Endothelial cell (in vitro differentiated cells): ENCODE measurements at places on chromosomes 2 and 18.

DNA sequence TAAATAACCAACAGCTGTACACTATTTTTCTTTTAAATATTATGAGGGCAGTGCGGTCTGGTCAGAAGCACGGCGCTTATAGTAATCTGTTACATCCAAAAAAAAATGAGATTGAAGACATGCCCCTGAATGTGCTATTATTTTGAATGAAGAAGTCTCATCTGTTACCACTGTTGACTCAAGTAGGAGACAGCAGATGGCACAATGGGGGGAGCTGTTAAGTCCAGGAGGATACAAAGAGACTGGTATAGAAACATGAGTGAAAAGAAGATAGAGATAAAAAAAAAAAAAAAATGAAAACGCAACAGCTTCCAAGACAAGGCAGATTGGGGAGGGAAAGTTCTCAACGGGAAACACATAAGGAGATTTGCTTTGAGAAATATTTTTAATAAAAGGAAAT, 425.5 kb upstream of the PKDCC start:
- DNase-seq: no peak

- DNase-seq: no peak
These were observed 146.6 kb downstream of the RDH14 start for GRCh38 chr2:18413676-18414396.

DNA sequence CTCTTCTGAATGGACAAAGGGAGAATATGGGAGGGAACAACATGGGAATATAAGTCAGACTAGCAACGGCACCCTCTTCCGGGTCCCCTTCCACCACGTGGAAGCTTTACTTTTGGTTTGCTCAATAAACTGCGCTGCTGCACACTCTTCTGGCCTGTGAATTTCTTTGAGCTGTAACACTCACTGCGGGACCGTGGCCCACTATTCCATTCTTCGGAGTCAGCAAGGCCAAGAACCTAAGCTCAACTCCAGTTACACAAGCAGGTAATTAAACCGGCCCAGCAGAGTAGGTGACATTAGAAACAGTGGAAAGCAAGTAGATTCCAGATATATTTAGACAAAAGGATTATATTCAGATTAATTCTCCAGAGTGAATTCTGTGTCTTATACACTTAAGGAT, 697.4 kb upstream of the NXPH2 start:
- DNase-seq: no peak

DNA sequence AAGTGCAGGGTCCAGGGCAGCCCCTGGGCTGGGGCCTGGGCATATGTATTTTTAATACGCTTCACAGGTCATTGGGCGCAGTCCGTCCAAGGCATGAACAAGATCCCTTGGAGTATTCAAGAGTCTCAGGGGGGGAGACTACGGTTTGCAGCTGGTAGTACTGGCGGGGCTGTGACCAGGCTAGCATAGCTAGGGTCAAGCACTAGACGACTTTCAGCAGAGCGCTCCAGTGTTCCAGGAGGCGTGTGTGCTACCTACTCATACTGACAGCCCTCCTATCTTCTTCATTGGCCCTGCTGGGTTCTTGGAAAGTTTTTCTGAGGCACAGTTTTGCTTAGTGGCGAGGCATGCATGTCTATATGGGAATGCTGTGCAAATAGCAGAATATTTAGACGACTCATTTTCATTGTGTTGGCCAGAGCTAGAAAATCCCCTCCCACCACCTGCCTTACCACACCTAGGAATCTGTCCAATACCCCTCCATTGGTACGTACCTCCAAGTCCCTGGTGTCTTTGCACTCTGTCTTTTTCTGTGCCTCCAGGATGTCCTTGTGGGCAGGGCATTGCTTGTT, 68.2 kb downstream of the GLI2 start:
- no peak for DNase-seq

- no peak for DNase-seq
These were observed 74.8 kb downstream of the EN1 start for GRCh38 chr2:118772487-118773200.

- no peak for DNase-seq
These were observed 164.6 kb downstream of the TMEM247 start for GRCh38 chr2:46643951-46644350.

GRCh38 chr2:232979871-232980461, 33.1 kb downstream of the NGEF start:
- DNase-seq: no peak

- DNase-seq: no peak
These were observed 56.3 kb downstream of the SRBD1 start for GRCh38 chr2:45554742-45555140.

DNA sequence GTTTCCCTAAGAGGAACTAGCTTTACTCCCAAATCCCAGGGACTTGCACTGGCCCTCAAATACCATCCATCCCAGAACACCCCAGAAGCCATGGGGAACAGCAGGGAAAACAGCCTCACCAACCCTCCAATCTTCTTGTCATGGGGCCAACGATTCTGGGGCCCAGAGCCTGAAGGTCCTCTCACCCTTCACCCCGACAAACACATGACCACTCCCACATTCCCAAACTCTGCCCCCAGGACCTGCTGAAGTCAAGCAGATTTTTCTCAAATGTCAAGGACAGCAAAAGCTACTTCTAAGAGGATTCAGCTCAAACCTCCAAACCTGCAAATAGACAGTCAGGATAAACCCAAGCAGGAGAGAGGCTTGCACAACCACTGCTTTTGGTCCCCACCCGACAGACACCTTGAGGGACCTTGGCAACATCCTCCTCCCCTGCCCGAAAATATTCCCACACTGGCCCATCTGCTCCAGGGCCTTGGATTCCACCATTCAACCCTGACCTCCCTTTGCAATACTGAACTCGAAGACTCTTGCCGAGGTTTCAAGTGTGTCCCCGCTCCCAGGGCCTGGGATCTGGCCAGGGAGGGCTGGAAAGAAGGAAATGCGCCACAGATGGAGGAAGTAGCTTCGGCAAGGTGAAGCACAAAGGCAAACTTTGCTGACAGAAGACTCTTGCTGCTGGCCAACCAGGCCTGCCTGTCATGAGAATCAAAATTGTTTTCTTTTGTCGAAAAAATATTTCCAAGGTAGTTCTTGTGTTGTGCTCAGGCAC, 143.3 kb downstream of the ZFP36L2 start:
- DNase-seq: no peak

DNA sequence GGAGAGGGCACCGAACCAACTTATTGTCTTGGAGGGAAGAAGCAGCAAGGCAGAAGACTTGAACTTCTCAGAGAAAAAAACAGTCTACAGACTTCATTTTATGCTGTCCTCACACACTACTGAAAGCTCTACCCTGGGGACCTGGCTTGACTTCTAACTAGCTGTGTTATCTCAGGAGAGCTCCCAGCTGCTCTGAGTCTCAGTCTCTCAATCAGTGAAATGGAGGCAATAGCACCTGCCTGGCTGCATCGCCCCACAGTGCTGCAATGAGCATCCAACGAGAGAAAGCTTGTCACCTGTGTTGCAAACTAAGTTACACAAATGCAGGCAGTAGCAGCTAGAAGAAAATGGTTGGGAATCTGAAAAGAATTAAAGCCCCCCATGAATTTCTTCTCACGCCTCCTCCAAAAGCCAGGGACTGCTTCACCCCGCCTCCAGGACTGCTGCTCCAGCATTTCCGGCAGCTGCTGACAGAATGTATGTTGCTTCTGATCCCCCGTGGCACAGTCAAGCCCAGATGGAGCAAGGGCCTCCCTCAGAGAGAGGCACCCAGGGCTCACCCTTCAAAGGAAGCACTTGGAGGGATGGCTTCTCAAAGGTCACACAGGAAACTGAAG, 116.3 kb downstream of the BCL11A start:
- DNase-seq: no peak

DNA sequence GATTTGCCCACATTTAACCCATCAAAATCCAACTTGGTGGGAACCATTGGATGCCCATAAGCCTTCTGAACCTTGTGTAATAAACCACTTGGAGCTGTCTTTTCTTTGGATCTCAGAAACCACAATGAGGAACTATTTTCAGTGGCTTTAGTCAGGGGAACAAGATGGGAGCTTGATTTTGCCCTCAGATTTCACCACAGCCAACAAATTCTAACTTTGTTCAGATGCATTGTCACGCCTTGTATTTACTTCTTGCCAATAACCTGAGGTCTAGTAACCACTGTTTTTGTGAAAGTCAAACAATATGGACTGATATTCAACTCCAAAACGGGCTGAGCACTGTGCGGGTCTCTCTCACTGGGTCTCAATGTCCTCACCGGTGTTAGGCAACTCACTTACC, 508.2 kb downstream of the TNS1 start:
- no peak for DNase-seq

GRCh38 chr18:64444819-64445218, 295.9 kb upstream of the LINC00305 start:
- DNase-seq: no peak

GRCh38 chr2:118848381-118849225, 1.2 kb upstream of the EN1 start:
- DNase-seq: peak; percentile 29

- no peak for DNase-seq
These were observed 269.7 kb upstream of the VRK2 start for GRCh38 chr2:57776916-57777315.

GRCh38 chr2:232476791-232477190, 10.8 kb downstream of the ECEL1 start:
- no peak for DNase-seq

DNA sequence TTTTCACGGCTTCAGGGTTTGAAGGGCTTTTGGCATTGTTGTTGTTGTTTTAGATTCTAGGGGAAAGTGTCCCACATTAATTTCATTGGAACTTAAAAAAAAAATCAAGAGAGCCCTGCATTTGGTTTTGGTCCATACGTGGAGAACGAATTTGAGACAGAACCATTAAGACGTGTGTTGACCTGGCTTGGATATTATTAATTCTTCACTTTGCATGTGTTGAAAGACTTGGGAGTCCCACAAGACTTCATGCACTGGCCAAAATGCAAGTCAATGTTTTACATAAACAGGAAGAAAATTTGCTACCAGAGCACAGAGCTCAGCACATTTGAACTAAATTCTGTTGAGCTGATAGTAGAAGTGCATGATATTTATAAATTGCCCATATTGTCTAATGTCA, 761.2 kb upstream of the ACVR2A start:
- DNase-seq: no peak

GRCh38 chr2:71082402-71083252, 14.2 kb downstream of the NAGK start:
- DNase-seq: no peak

- DNase-seq: no peak
These were observed 79.0 kb downstream of the DYSF start for GRCh38 chr2:71532327-71532726.

DNA sequence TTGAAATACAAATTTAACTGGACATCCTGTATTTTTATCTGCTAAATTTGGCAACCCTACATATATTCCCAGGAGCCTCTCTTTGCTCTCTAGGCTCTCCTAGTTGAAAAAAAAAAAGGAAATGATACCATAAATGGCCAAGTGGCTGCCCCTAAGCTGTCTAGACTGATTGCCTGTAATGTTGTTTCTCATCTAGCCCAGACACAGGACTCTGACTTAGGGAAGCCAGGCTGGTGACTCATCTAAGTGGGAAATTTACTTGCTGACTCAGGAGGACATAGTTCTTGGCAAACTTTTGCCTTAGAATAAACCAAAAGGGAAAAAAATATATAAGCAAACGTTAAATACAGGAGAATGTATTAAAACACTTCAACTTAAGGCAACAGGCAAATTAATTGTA, 14.6 kb upstream of the ITGAV start:
- no peak for DNase-seq

DNA sequence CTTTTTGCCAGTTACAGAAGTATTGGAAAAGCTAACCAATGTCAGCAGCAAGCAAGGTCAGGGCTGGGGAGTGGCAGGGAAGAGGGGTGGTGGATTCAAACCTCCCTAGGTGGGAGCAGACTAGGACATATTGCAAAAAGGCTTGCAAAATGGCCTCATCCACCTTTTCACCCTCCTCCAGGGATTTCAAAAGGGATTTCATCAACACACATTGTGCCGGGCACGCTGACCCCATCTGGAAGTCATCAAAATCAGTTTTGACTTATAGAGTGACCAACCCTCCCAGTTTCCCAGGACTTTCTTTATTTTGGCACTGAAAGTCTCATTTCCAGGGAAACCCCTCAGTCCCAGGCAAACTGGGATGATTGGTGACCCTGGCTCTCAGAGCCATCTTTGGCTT, 94.7 kb downstream of the BIN1 start:
- no peak for DNase-seq

GRCh38 chr18:9631814-9632496, 17.6 kb upstream of the PPP4R1 start:
- no peak for DNase-seq

DNA sequence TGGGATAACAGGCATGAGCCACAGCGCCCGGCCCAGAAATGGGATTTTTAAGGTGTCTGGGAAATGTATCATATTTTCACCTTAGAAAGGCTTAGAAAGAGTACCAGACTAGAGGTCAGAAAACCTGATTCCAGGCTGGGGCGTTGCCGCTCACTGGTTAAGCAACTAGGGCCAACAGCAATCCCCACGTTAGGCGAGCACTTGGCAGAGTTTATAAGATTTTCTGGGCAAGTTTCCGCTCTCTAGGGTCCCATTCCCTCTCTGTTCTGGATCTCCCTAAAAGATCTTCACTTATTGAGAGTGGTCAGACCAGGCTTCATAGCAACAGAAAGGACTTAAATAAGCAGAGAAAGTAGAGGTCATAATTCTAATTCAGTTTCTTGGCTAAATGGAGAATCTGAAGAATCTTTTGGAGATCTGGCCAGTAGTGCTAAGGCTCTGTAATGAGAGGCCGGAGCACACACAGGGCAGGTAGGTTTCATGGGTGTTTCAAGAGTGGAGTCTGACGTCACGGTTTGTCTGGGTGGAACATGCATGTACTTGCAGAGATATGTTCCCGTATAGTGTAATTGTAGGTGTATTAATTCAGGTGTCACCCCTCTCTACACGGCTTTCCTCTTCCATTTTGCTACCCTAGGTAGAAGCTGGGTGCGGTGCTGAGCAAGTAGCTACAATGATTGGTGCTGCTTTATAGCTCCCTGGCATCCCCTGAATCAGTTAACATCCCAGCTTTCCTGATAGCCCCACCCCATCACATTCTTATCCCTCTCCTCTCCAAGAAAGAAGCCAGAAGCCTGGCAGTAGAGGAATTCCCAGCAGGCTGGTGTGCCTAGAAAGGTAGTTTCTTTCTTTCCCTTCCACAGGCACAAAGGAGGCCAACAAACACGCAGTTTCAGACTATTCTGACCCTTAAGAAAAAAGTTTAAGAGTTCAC, 4.4 kb upstream of the SMAD7 start:
- no peak for DNase-seq

GRCh38 chr18:26356045-26356785, 130.0 kb downstream of the TAF4B start:
- DNase-seq: no peak

GRCh38 chr2:46846536-46846935, 69.1 kb downstream of the MCFD2 start:
- no peak for DNase-seq

DNA sequence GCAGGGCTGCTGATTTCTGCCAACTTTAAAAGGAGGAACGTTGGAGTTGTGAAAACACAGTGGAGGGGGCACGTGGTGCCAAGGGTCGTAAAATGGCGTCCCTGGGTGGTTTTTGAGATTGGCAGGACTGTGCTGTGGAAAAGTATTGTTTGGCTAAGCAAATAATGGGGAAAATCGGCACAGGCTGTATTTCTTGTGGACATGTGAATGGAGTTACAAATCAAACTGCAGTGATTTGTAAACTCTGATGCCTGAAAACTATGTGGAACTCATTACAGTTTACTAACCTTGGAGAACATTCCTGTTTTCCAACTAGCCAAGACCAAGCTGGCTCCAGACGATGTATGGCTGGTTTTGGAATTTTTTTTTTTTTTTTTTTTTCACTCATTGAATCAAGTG, 68.7 kb downstream of the KCTD1 start:
- no peak for DNase-seq
